CMK (cell line): ENCODE measurements at places on chromosomes 4 and X.

DNA sequence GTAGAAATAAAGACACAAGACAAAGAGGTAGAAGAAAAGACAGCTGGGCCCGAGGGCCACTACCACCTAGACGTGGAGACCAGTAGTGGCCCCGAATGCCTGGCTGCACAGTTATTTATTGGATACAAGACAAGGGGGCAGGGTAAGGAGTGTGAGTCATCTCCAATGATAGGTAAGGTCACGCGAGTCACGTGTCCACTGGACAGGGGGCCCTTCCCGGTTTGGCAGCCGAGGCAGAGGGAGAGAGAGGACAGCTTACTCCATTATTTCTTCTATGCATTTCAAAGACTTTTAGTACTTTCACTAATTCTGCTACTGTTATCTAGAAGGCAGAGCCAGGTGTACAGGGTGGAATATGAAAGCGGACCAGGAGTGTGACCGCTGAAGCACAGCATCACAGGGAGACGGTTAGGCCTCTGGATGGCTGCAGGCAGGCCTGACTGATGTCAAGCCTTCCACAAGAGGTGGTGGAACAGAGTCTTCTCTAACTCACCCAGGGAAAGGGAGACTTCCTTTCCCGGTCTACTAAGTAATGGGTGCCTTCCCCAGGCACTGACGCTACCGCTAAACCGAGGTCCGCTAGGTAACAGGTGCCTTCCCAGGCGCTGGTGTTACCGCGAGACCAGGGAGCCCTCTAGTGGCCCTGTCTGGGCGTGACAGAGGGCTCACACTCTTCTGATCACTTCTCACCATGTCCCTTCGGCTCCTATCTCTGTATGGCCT is 44.9 kb downstream of the ZBTB49 start:
- DNase-seq: no peak

DNA sequence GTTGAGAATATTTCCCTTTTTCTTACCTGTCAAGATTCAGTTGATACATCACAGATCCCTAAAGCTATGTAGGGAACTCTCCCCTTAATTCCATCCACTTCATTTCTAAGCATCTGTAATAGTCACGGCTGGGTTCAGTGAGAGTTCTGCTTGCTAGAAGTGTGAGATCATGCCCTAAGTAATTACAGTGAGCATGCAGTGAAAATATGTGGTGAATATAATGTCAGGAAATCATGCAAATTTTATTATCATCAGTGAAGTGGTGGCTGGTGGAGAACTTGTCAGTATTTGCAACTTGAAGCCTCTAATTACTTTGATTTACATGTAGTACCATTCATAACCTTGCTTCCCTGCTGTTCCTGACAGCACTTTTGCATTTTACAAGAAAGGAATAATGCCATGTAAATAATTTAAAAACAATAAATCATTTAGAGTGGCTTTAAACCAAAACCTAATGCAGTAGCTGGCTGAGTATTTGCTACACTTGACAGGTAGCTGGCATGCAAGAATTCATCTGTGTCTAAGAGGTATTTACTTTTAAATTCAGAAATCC is 28.3 kb upstream of the CFAP299 start:
- DNase-seq: no peak

GRCh38 chrX:1491851-1492349 is 39.2 kb upstream of the ASMTL start:
- DNase-seq: no peak

- no peak for DNase-seq
Observed at GRCh38 chr4:152828122-152828521, 48.4 kb downstream of the ARFIP1 start.

DNA sequence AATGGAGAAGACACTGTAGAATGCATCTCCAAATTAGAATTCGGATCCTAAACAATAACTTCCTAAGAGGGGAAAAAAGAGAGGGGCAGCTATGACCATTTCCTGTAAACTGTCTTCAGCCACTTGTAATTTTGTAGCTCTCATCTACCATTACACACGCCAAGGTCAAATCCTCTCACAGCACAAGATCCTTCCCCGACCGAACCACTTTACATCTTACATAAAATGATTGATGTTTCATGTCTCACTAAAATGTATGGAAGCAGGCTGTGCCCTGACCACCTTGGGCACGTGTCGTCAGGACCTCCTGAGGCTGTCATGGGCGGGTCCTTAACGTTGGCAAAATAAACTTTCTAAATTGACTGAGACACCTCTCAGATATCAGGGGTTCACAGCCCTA is 24.1 kb upstream of the PBDC1 start:
- DNase-seq: no peak

- DNase-seq: no peak
Observed at GRCh38 chrX:133302775-133303445, 84.8 kb upstream of the TFDP3 start.

DNA sequence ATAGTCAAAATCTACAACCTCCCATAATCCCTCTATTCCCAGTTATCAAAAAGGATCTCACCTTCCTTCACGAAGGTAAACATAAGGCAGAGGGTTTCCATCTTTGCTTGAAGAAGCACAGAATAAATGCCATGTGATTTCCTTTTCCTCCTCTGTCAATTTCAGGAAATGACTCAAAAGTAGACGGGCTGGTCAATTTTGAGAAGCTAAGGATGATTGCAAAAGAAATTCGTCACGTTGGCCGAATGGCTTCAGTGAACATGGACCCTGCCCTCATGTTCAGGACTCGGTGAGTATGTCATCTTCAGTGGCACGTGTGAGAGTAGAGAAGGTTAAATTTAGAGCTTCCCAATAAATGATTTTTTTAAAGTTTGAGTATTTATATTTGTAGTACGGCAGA is 240.2 kb downstream of the RAPGEF2 start:
- no peak for DNase-seq

- no peak for DNase-seq
Observed at GRCh38 chr4:100591161-100591876, 73.5 kb upstream of the EMCN start.
